MV-4-11 (cell line): ENCODE measurements at places on chromosomes 3 and 15.

- DNase-seq, result no peak
Observed at GRCh38 chr3:165196577-165197480, 645 bp upstream of the SLITRK3 start.

DNA sequence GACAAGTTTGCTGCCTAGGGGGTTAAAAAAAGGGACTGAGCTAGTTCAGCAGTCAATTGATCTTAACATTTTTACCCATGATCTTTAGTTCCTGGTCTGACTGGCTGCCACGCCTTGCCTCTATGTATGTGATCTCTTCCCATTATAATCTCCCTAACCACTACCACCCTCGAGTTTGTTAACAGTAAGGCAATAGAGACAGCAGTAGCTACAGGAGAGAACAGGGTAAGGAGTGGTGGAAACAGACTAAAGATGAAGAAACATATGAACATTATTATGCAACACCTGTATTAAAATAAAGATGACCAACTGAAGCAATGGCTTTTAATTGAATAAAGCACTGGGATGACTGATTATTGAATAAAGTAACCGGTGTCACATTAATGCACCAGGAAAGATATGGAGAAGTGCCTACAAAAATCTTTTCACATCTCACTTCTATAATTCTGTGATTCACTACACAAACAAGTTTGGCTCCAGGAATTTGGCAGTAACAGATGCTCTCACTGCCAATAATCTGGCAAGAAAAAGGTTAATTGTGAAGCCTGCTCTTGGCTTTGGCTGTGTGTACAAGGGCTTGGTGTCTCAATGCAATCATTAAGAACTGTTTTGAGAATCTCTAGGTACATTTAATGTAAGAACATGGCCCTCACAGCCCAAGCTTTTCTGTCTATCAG is 95.7 kb downstream of the HHLA2 start:
- DNase-seq, result peak; percentile 15

DNA sequence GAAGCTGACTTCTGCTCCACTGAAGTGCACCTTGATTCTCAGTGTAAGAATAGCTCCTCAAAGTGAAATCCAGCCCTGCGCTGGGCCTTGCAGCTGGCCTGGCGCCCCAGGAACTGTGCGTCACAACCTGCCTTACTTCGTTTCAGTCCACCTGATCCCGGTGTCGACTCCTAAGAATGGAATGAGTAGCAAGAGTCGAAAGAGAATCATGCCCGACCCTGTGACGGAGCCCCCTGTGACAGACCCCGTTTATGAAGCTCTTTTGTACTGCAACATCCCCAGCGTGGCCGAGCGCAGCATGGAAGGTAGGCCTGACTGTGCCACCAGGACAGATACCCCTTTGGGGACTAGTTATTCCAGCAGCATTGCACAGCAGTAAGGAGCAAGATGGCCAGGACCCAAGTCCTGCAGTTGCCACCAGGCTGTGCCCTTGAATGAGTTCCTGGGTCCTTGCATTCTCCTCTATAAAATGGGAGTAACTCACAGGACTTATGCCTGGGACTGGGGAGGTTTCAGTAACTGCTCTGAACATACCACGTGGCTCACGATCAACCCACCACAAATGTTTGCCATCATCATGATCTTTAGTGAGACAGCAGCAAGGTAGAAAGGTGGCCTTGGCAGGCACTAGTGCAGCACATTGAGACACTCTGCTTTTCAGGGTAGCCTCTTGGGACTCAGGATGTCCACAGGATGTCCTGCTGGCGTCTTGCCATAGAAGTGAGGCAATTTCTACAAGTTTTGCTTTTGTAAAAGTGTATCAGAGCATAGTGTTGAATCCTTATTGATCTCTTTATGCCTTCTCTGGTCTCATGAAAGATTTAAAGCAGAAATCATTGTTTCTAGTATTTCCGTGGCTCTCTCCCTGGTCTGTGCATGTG is 46.8 kb downstream of the PXYLP1 start:
- no peak for DNase-seq

- DNase-seq, result no peak
Observed at GRCh38 chr3:55269636-55270035, 217.5 kb downstream of the WNT5A start.

DNA sequence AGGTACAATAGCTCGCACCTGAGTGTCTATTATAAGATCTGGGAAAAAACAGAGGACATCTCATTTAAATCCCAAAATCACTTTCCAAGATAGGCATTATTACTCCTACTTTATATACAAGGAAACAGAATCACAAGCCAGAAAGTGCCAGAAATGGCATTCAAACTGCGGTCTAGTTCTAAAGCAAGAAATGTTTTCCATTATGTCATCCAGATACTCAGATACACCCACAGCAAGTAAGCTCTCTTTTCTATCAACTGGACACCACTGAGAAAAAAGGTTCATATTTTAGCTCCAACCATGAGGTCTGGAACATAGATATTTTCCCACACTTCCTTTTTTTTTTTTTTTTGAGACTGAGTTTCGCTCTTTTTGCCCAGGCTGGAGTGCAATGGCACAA is 8.1 kb downstream of the SLC33A1 start:
- DNase-seq, result no peak
